HL-60 (cell line): ENCODE measurements at places on chromosomes 5 and 9.

- no peak for DNase-seq
These were observed 267.8 kb downstream of the MAT2B start for GRCh38 chr5:163773226-163773625.

DNA sequence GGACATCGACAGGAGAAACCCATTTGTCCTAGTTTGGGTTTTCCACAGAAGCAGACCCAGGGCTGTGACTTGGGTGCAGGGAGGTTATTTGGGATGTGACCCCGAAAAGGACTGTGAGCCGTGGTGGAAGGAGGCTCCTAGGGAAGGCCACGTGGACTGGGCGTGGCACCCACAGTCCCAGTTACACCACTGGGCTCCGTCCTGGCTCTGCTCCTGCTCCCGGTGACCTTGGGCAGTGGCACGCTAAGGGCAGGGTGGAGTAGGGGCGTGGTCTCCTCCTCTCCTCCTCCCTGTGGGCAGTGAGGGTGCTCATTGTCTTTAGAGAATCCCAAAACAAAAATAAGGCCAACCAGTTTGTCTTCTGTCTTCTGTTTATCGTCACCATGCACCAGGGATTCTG, 190.1 kb downstream of the GADD45G start:
- no peak for DNase-seq

DNA sequence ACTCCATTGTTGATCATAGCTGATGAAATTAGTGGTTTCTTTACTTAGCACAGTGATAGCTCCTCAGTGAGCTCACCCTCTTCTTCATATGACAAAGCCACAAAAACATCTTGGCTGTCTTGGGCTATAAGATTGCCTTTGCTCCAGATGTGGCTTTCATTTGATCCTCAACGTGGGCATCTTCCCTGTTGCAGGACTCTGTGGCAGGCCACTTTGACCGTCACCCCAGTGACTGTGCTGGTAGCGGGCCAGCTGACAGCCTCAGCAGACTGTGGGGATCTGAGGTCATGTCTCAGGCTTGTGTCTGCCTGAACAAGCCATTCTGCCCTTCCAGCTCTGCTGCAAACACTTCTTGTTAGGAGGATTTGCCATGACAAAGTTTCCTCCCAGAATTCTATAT, 422.2 kb downstream of the NR2F1-AS1 start:
- no peak for DNase-seq

DNA sequence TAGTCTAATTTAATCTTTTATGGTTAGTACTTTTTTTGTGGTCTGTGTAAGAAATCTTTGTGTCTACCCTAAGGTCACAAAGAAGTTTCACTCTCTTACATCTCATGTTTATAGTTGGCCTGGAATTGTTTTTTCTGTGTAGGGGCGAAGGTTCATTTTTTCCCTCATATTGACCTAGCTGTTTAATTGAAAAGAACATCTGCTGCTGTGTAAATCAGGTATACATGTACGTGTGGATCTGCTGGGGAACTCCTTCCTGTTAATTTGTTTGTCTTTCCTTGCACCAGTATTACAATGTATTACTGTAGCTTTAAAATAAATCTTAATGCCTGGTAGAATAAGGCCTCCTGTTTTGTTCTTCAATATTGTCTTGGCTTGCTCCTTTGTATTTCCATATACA, 37.8 kb downstream of the EXOSC2 start:
- DNase-seq = no peak

DNA sequence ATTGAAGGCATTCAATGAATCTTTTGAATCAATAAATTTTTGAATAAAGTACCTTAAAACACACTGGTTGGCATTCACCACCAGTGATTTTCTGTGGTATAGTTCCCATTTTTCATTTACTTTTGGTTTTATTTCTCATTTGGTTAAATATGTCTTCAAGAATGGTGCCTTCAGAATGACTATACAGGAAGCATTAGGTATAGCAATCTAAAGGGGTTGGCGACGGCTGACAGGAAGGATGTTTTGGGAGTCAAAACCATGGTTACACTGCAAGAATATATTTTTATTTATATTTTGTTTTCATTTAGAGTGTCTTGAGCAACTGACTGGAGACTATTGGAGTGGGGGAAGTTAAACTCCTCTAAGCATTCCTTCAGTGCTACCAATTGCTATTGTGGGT, 235.7 kb downstream of the HTR1A start:
- no peak for DNase-seq
